ENCODE measurements at places on chromosomes 12 and 14. TPM values are rescaled to one million over a fixed set of nuclear protein-coding genes. Genes with fewer than 3 reads are reported as not detected.

DNA sequence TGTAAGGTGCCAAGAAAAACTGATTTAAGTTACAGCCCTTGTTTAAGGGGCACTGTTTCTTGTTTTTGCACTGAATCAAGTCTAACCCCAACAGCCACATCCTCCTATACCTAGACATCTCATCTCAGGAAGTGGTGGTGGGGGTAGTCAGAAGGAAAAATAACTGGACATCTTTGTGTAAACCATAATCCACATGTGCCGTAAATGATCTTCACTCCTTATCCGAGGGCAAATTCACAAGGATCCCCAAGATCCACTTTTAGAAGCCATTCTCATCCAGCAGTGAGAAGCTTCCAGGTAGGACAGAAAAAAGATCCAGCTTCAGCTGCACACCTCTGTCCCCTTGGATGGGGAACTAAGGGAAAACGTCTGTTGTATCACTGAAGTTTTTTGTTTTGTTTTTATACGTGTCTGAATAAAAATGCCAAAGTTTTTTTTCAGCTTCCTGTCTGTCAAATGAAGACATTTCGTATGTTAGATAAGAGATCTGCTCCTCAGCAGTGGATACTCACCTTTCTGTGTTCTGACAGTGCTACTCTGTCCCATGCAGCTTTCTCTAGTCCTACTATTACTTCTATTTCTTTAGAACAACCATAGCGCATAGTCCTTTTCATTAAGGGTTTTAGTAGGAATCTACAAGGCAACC lies 1.2 kb upstream of the PA2G4 start:
- no peak for DNase-seq

DNA sequence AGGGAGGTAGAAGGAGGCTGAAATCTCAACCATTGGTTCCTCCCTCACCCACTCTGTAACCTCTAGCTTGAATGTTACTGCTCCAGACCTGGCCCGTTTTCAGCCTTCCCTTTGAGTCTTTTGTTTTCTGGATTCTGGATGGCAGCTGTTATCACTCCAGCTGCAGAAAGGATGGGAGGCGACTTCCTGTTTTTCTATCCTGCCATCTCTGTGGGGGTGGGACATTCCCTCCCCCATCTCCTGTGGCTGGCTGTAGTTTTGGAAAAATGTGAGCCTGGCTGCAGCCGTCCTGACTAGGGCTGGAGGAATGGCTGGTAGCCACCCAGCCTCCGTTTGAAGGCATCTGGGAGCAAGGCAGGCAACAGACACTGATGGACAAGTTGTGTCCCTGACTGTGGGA lies 2.9 kb upstream of the PPFIBP1 start:
- no peak for DNase-seq

KRT1 gene
- not detected for total RNA-seq

BCL11B gene
- total RNA-seq: 1.4 TPM

PLD4 gene
- total RNA-seq: not detected

DNA sequence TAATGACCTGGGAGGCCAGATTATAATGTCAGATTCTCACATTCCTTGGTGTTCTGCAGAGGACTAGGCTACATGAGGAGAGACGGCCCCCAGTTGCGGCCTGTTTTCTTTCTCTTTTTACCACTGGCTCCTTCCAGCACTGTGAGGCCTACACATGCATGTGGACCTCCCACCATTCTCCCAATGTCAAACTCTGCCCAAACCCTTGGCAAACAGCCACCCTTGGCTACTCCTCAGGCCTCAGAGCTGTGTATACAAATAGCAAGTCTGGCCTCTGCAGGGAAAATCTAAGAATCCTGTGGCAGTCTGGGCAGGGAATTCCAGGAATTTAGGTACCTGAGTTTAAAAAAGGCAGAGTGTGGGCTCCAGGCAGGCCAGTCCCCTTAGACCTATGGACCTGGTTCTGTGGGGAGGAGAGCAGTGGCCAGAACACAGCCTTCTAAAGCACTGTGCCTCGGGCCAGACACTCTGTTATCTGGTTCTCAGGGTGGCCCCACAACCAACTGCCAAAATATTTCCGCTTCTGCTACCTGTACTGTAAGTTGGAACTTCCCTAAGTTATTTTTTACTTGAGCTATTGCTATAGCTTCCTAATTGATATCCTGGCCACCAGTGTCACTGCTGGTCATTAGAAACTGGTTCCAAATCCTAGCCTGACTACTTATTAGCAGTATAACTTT lies 19.9 kb upstream of the NEDD1 start:
- DNase-seq: no peak

GLIPR1L1 gene
- not detected for total RNA-seq

KRT6A gene
- total RNA-seq: 1,688 TPM

DNA sequence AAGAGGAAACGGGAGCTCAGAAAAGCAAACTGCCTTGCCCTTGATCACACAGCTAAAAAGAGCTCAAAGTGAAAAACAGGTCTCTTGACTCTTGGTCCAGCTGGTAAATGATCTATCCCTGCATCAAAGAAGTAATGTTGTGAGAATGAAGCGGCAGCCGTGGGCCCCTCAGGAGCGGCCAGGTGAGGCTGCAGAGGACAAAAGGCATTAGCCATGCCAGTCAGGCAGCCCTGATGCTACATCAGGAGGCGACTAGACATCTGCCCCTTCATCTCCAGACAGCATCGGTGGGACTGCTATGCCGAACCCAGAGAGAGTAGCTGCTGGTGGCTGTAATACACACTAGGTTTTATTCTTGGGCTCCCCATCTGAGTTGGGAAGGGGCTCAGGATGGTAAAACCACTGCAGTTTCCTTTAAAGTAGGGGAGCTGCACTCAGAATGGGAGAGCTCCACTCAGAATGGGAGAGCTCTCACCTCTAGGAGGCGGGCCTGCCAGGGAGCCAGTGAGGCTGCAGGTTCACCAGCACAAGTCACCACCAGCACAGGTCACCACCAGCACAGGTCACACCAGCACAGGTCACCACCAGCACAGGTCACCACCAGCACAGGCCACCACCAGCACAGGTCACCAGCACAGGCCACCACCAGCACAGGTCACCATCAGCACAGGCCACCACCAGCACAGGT lies 120.1 kb downstream of the TSPAN9 start:
- no peak for DNase-seq

DNA sequence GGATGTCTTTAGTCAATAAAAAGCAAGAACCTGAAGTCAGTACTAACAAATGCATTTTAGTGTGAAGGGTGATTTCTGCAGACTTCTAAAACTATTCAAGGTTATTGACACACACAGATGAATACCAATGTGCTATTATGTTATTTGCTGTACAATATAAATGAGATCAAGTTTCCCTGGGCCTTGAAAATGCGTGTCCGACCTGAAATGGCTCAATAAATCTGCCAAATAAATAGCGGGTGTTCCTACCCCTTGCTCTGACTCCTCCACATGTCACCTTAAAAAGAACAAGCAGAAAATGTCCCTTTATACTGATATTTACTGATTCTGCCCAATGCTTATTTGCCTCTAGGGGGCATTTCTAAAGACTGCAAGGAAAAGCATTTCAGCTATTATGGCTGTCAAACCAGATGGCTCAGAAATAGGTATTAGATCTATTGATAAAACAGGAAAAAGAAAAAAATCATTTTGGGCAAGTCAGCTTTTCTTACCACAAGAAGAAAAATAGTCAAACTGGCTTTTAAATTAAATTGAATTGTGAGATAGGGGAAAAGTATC lies 367.3 kb upstream of the KITLG start:
- DNase-seq: no peak

GRCh38 chr14:104001003-104001402 lies 58.7 kb upstream of the RD3L start:
- DNase-seq: peak; percentile 4

DNA sequence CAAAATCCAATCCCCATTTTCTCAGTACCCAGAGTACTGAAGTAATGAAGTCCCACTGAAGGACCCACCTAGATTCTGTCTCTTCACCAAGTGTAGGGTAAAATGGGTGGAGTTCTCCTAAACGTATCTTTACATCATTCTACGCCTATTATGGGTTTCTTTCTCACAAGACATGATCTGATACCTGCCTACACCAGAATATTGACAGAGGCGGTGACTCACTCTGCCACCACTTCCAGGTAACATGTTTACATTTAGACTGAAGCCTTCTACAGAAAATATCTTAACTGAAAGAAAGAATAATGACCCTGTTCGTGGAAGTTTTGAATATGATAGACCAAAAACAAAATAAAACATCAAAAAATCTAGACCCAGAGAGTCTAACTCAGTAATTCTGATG lies 89.8 kb downstream of the BTG1 start:
- peak; percentile 69 for DNase-seq

DNA sequence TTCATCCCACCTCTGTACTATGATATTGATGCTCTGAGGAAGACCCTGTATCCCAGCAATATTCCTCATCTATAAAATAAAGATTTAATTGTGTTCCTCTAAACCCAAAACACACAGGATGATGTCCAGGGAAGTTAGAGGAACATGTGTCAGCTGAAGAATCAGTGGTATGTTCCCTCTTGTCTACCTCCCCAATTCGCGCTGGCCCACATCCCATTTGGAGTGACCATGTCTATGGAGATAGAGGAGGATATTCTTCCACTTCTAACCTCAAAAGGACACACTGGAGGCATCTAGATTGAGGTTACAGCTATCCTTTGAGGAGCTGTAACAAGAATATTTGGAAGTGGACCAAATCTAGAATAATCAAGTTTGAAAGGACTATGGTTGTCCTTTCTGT lies 1.3 kb upstream of the APOLD1 start:
- DNase-seq: no peak

DNA sequence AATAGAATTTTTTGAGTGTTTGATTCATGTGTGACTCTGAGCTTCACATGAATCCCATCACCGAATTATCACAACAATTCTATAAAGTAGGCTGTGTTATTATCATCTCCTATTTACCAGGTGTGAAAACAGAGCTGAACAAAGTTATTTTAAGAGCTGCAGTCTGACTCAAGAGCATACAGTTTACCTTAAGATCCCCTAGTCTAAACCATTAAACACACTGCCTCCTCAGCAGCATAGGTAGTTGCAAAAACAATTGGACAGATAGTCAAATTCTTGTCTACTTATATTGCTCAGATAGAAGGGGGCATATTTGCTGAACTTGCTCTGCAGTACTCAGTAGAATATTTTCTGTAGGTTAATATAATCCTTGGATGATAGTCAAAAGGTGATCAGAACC lies 219.8 kb upstream of the ATP2B1 start:
- no peak for DNase-seq

DNA sequence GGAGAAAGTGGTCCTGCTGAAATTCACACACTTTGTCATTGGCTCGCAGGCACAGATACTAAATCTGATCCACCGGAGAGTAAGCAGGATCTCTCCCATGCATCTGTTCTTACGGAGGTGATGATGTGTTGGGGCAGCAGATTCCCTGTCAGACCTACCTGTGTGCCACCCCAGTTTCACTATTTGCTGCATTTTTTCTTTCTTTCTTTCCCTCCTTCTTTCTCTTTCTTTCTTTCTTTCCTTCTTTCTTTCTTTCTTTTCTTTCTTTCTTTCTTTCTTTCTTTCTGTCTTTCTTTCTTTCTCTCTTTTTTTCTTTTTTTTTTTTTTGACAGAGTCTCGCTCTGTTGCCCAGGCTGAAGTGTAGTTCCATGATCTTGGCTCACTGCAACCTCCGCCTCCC lies 37.4 kb downstream of the WSCD2 start:
- DNase-seq: no peak

DNA sequence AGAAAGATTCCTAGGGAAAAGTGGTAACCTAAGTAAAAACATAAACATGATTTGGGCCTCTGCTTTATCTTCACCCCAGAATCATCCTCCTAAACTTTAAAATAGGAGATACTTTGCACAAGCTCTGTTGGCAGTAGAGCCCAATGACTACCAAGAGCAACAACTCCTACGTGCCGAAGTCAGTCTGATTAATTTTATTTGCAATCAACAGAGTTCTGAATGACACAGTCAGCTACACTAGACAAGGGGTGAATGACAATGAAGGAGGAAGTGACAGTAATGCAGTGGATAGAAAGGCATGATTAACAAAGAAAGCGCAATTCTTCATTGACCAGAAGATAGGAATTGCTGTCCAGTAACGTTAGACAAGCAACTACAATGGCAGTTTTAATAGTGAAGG lies 957.9 kb upstream of the USP15 start:
- DNase-seq: no peak

DNA sequence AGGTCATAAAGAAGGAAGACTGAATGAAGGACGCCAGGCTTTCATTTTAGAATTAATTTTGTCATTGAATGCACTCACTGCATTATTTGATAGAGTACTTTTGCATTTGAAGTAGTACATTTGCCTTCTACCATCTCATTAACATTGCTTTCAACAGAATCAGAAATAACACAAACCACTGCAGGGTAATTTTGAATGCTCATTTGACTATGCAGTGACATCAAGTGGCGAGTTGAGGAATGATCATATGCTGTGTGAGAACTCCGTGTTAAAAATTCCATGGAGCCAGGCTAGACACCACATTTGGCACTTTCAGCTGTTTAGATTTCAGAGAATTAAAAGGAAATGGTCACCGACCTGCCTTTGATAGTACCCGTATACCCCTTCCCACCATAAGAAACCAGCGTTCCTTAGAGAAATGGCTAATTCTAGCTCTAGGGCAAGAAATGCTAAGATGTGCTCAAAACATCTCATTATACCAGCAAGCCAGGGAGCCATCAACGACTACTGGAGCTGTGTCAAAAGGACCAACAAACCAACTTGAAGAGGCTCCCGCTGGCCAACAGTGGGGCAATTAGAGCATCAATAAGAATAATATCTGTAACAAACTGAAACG lies 16.5 kb downstream of the HEBP1 start:
- peak; percentile 65 for DNase-seq

ASIC1 gene
- total RNA-seq: 1.3 TPM

SELPLG gene
- total RNA-seq: 1.2 TPM

Measured in MCF 10A (cell line).